CD4-positive, alpha-beta T cell treated with Interleukin-15 for 1 hour (primary cell): ENCODE measurements at places on chromosomes 4 and X.

GRCh38 chr4:98510757-98511517 is 147.5 kb downstream of the TSPAN5 start:
- DNase-seq = no peak

DNA sequence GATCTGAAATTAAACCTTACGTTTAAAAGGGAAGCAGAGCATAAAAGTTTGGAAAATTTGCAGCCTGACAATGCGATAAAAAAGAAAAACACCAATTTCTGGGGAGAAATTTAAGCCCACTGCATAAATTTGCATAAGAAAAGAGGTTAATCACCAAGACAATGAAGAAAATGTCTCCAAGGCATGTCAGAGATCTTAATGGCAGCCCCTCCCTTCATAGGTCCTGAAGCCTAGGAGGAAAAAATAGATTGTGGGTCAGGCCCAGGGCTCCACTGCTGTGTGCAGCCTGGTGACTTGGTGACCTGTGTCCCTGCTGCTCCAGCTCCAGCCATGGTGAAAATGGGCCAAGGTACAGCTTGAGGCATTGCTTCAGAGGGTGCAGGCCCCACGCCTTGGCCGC is 264.0 kb upstream of the CT83 start:
- no peak for DNase-seq

GRCh38 chr4:108681321-108681809 is 31.0 kb downstream of the OSTC start:
- DNase-seq = no peak

DNA sequence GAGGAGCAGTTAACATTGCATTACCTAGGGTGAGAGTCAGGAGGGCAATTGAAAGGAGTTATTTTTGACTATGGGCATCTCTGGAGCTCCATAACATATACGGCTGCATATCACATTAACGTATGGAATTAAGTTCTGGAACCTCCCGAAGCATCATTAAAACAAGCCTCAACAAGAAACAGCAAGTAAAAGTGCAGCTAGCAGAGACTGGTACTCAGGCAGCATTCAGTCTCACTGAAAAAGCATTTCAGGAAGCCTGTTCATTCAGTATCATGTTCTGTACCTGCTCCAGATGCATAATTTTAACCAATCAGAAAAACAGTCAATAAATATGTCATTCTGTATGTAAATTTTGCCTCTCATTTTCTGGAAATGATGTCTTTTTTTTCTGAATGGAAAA is 299.6 kb downstream of the EPHA5 start:
- DNase-seq = no peak

DNA sequence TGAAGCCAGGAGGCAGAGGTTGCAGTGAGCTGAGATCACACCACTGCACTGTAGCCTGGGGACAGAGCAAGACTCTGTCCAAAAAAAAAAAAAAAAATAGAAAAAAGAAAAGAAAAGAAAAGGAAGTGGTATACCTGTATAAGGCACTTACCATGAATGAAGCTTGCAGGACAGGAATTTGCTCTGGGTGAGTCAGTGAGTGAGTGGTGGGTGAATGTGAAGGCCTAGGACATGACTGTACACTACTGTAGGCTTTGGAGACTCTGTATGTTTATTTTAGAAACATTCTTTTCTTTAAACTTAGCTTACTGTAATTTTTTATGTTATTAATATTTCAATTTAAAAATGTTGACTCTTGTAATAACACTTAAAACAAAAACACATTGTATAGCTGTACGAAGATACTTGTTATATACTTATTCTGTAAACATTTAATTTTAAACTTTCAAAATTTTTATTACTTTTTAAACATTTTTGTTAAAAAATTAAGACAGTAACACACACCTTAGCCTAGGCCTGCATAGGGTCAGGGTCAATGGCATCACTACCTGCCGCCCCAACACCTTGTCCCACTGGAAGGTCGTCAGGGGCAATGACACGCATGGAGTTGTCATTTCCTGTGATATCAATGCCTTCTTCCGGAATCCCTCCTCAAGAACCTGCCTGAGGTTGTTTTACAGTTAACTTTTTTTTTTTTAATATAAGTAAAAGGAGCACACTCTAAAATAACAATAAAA is 78.7 kb downstream of the CLNK start:
- DNase-seq = no peak

- no peak for DNase-seq
Measured at GRCh38 chrX:3384327-3384726, 37.9 kb upstream of the MXRA5 start.

DNA sequence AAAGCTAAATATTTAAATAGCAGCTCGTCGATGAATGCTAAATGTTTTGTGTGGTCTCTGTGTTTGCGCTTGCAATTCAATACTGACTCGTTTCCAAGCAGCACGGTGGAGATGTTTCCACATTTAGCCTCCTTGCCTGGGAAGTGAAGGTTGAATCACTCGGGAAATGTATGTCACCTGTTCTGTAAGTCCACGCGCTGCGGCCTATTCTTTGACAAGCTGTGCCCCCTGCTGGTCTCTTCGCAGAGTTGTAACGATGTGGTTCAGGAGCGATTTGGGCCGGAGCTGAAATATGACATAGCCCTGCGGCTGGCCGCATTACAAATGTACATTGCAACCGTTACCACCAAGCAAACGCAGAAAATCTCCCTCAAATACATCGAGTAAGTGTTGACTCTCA is 89.6 kb upstream of the PRPS2 start:
- no peak for DNase-seq

DNA sequence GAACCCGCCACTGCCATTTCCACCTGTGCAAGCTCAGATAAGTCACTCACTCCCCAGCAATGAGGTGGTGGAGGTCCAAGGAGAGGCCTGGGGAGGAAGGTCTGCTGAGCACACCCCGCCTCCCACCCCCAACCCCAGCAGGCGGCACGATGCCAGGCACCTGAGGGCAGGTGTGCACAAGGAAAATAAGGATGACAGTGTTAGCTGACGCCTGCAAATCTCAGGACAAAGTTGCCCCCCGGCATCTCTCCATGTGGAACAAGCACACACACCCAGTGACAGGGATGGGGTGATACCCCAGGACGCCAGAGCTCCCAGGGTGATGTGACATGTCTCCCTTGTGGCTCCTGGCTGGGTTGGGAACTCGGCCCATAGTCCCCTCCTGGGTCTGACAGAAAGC is 9.9 kb downstream of the JAKMIP1 start:
- DNase-seq = no peak
